ENCODE measurements at places on chromosomes 11 and 22.

GRCh38 chr22:37054600-37055365 lies 3.2 kb downstream of the KCTD17 start:
- no peak for DNase-seq

DNA sequence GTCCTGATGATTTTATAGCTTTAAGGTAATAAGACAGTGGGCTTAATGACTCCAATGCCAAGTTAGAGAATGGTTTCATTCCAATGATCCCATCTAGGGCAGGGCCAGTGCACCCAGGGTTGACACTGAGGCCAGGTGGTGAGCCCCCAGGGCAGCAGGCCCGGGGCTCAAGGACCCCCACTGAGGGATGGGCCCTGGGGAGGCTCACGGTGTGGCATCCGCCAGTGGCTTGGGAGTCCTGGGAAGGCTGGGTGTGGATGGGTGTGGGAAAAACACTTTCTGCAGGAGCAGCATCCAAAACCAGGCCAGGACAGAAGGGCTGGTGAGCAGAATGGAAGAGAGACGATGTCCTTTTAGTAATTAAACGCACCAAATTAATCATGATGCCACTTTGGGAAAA lies 626.3 kb downstream of the TBC1D22A start:
- DNase-seq: no peak

GRCh38 chr11:108142304-108142703 lies 20.9 kb downstream of the ACAT1 start:
- no peak for DNase-seq

DNA sequence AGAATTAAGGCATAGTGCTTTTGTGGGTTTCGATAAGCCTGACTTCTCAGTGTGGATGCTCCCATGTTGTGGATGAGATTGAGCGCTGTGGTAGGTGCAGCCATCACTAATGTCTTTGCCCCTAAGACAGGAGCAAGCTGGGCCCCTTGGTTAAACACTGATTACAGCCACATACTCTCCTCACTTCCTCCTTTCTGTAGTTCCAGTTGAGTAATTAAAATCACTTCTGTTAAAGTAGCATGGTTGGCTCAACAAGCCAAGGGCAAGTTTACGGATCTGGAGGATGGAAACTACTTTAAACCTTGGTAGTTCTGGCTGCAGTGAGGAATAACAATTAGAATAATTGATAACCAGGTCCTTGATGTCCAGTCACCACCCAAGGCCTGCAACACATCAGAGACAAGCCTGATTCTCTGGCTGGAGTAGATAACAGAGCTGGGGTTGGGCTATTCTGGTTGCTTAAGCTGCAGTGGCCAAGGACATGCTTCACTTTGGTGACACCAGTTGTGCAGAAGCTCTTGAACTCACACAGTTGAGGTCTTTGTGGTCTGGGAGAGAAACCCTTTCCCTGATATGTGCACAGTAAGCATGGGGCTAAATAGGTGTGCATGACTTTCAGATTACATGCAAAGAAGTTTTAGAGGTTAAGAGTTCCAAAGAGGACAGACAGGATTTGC lies 81.3 kb downstream of the KIRREL3 start:
- no peak for DNase-seq

DNA sequence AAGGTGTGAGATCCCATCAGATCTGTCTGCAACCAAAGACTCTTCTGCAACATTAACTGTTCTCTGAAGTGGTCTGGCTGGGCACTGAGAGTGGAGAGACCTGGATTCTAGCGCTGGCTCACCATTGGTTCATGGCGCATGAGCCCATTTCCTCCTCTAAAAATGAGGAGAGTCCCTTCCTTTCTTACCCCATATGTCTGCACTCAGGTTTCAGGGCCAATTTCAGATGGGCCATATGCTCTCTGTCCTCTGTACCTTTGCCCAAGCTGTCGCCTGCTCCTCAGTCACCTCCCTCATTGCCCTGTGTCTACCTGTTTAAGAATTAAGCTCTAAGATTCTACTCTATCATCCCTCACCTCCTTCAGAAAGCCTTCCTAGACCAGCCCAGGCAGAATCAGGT lies 484.7 kb downstream of the INSC start:
- no peak for DNase-seq

GRCh38 chr11:94077552-94078293 lies 50.9 kb upstream of the PANX1 start:
- no peak for DNase-seq

DNA sequence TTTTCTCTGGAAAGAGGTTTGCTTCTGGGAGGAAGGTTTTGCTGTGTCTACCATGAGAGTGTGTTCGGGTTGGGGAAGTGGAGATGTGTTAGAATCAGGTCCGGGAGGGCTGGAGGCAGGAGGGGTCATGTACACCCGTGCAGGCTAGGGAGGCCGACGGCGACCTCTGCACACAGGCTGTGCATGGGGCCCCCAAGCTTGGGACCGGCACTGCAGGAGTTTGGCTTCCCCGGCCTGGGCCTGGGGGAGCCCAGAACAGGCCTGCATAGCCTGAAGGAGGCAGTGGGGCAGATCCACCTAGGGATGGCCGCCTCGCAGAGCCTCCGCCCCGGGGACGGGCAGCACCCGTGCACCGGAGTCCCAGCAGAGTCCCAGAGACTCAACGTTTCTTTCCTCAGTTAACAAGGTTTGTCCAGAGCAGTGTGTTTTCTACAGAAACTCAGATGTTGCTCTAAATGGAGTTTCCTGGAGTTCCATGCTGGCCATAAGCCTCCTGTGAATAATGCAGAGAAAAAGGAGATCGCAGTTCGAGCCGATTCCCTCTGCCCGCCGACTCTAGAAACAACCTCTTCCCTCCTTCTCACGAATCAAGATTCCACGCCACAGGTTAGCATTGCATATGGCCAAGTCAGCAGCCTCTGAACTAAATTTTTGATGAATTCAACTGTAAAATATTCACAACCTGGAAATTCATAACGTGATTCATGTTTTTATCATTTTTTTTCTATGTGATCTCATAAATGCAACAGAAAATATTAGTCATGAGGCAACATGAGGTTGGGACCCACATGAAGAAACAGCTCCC lies 427.3 kb downstream of the BRD1 start:
- DNase-seq: no peak

DNA sequence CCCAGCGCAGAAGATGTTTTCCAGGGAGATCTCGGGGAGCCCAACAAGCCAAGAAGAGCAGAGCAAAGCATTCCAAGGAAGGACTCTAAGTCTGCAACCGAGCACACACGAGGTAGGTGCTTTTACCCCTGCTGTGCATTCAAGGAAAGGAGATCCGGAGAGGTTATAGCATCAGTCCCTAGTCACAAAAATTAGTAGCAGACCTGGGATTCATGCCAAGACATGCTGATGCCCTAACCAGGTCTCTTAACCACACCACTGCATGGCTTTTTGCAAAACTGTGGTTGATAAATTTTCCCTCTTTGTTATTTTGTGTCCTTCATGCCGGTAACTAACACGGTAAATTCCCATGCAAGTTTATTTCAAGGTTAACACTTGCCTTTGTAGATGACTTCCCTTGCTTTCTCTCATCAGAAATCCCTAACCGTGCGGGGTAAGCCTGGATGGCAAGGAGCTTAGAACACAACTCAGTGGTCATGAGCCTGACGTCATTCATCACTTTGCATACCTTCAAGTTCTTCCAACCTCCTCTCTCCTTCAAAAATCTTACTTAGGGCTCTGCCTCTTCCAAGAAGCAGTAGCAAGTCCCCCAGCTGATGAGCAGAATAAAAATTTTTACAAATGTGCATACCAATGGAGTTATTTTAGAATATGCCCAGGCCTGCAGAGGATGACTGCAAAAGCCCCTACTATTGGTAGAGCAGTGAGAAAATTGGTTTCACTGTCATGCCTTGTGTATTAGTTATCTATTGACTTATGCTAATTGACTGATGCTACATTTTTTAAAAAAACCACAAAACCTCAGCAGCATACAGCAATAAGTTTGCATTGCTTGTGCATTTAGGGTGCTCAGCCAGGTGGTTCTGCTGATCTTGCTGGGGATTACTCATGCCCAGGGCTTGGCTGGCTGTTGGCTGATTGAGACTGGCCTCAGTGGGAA lies 465.1 kb downstream of the MN1 start:
- DNase-seq: no peak

- DNase-seq: no peak
Observed at GRCh38 chr11:1854132-1854948, 1.5 kb downstream of the LSP1 start.

GRCh38 chr22:29475550-29475949 lies 4.5 kb upstream of the NEFH start:
- peak; percentile 86 for DNase-seq

DNA sequence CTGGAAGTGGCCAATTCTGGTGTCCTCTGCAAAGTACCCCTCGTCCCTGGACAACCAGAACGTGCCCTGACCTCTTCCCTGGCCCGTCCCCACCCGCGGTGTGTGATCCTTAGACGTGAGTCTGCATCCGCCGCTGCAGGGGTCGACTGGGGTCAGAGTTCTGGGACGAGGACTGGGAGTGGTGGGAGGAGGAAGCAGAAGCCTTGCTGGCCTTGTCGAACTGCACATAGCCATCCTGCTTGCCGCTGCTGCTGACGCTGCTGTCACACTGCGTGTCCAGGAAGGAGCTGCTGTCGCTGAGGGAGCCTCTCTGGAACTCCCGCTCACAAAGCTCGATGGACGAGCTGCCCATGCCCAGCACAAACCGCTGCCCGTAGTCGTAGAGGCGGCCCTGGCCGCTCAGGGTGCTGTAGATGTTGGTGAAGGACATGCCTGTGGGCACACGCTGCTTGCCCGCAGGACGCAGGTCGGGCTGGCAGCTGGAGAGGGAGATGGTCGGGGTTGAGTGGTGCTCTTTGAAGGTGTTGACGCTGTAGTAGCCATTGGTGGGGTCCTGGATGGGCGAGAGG lies 69.1 kb downstream of the ST3GAL4 start:
- DNase-seq: no peak

DNA sequence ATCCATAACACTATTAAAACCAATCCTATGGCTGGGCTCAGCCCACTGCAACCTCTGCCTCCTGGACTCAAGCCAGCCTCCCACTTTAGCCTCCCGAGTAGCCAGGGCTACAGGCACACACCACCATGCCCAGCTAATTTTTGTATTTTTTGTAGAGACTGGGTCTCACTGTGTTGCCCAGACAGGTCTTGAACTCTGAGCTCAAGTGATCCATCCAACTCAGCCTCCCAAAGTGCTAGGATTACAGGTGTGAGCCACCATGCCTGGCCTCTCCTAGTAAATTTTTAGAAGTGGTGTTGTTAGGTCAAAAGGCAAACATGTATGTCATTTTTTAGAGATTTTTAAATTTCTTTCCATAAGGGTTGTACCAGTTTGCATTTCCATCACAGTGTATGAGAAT lies 14.2 kb downstream of the F2 start:
- no peak for DNase-seq

DNA sequence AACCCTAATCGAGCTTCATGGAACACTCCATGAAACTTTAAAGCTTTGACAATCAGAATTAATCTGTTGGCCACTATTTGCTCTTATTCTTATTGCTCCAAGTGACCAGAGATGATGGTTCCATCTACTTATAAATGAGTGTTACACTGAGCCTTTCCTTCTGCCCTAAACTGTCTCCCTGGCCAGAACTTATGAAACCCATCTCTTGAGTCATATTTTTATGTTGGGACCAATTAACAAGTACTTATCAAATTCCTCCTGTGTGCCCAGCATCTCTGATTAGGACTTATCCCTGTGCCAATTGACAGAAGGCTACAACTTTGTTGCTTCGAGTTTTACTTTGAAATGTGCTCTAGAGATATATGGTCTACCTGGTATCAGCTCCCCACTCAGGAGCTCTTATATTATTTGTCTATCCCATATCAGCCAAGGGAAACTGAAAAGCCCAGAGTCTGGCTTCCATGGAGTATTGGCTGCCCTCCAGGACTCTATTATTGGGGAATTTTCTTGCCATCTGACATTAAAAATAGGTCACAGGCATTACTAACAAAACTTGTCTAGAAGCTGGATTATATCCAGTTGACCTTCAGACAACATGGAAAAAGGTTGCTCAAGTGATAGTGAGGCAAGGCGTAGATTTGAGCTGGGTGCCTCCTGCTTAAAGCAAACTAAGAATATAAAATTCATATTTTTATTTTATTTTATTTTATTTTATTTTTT lies 8.8 kb downstream of the KREMEN1 start:
- DNase-seq: no peak

- DNase-seq: no peak
Observed at GRCh38 chr11:47166368-47166767, 10.3 kb downstream of the ARFGAP2 start.

- no peak for DNase-seq
Observed at GRCh38 chr11:118328745-118329144, 13.8 kb downstream of the CD3D start.

DNA sequence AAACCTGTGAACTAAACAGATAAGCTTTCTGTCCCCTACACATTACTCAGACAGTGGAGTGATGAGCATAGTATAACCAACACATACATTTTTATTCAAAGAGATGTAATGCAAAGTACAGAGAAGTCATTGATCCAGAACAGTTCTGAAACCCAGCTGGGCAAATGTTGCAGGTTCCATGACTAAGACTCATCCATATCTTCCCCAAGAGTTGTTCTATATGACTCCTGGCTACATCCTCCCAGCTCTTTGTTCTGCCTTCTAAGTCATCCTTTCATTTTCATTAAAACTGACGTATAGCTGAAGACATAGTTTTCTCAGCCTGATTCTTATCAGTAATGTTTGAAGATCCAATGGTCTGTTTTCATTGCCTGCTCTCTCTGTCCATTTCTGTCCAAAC lies 47.3 kb downstream of the PLAAT5 start:
- DNase-seq: no peak

GRCh38 chr11:122101625-122102291 lies 14.3 kb downstream of the BLID start:
- DNase-seq: peak; percentile 66

- DNase-seq: peak; percentile 73
Observed at GRCh38 chr11:43944761-43945311, 2.4 kb downstream of the C11orf96 start.

DNA sequence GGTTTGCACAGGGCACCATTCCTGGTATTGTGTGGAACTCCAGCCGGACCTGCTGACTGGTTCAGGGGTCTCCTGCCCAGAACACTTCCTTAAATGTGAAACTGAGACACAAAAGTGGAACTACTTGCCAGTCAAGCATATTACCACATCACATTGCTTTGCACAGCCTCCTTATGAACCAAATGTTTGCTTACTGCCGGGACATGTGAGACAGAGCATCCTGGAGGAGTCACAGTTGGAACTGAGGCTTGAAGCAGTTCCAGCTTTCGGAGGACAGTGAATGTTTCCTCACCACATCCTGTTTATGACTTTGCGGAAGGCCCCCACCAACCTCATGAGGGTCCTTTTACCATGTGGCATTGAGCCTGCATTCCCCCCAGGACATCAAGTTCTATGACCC lies 105.8 kb upstream of the ARHGAP42 start:
- DNase-seq: no peak

- peak; percentile 39 for DNase-seq
Observed at GRCh38 chr11:61542705-61543104, 34.2 kb downstream of the LRRC10B start.

GRCh38 chr22:24591286-24591830 lies 1.5 kb downstream of the LRRC75B start:
- DNase-seq: no peak
